Kidney glomerular epithelial cell (primary cell): ENCODE measurements at places on chromosomes 7 and 10.

DNA sequence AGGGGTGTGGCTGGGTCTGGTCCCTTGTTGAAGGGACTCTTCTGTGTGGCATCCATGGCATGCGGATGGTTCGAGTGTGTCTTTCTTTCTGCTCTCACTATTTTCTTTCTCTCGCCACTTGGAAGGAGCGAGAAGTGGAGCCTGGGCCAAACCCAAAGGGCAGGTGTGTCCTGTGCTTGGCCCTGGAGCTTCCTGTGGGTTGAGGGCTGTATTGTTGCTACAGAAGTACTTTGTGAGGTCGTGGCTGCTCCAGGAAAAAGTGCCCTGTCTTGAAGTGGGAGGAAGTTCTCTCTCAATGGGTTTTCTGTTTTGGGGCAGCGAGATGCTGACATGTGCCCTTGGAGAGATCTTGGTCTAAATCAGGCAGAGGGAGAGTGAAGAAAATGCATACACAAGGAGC, 72.0 kb downstream of the DOCK1 start:
- DNase-seq = no peak

DNA sequence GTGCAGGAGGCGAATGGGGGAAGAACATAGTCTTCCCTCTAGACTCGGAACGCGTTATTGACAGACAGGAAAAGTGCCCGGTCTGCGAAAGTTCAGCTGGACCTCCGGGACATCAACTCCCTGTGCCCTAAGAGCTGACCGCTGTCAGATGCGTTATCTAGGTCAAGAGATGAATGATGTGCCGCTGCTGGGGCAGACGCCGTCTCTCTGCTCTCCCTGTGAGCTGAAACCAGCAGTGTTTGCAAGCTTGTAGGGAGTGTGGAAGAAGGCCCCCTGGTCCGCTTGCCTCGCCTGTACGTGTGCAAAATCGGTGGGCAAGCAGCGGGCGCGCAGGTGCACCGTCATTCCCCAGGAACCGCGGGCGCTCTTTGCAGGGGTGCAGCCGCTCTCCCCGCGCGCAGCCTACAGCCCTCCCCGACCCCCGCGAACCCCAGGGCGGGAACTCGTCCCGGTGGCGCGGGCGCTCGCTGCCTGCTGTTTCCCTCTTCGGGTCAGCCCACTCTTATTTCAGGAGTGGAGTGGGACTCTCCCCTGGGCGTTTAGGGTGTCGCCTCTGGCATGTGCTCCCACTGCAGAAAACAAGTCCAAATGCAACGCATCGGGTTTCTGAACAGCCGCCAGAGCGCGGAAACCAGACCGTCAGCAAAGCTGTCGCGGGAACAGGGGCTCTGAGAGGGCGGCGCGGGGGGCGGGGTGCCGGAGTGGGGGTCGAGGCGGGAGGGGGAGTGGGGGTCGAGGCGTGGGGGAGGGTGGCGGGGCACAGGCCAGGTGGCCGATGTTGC, 1.8 kb upstream of the PFKFB3 start:
- peak; percentile 13 for DNase-seq

DNA sequence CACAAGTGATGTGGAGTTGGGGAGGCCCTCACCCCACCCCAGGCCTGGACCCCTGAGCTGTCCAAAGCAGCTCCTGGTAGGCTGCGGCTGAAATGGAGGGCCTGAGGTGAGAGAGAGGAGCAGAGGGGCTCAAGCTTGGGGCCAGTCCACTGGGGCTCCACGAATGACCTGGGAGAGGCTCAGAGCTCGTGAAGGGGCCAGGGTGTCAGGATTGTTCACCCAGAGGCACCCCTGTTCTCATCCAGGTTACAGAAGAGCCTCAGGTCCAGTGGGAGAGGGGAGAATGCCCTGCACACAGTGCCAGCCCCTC, 102.2 kb upstream of the RET start:
- DNase-seq = no peak

DNA sequence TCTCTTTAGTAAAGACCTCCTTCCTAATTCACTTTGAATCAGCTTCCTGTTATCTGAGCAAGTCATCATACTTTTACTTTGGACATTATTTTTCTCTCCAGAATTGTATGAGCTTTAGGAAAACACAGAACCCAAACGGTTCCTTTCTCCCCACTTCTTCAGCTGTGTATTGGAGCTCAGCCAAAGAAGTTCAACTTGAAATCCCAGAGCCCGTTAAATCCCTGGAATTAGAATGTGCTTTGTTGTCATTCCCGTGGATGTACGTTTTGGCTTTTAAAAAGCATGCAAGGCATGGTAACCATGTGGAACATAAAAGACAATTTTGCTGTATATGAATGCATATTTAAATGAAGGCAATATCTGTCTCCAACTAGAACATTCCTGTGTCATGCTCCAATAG, 46.6 kb downstream of the AGMO start:
- DNase-seq = no peak

- DNase-seq = no peak
Measured at GRCh38 chr7:75875113-75876080, 3.4 kb upstream of the RHBDD2 start.

DNA sequence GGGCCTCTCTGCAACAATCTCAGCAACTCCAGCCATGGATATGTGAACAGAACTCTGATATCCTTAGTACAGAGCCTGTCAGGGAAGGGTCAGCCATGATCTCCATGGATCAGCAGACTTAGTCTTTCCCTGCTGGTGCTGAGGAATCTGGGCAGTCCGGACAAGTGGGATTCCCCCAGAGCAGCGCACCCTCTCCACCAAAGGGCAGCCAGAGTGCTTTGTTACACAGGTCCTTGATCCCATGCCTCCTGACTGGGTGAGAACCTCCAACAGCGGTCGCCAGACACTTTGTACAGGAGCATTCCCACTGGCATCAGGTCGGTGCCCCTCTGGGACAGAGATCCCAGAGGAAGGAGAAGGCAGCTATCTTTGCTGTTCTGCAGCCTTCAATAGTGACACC, 38.9 kb downstream of the TPK1 start:
- DNase-seq = no peak

GRCh38 chr7:142873281-142873784, 12.2 kb downstream of the TRPV6 start:
- DNase-seq = no peak

GRCh38 chr10:45253183-45253914, 62.1 kb downstream of the OR13A1 start:
- no peak for DNase-seq

DNA sequence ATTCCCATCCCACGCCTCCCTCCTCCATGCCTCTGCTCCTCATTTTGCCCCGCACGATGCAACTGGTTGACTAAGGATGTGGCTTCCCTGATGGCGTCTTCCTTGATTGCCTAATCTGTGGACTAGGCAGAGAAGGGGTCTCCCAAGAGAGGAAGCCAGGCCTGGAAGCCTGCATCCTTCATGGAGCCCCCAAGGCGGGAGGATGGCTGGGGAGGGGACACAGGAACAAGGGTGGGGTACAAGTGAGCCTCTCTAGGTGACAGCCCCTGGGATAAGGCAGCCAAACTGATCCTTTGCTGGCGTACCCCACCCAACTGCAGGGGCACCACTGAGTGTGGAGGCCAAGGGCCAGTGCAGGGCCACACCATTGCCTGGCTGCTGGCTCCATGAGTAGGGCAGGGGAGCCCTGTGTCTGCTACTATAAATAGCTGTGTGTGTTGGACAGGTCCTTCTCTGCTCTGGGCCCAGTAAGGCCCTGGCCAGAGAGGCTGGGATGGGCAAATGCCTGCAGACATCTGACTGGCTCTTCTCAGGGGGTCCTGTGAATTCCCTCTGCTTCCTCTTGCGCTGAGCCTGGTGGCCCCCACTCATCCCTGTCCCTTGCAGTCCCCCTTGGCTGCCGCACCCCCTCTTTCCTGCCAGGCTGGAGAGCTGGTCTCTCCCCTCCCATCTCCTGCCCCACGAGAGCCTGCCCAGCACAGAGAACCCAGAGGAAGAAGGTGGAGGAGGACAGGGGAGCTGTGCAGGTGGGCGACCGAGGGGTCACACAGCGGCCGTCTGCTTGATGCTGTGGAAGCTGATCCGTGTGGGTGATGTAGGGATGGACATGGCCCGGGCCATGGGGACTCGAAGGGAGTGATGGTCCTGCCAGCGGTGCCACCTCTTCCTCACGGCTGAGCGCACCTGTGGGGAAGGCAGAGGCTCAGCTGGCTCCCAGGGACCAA, 29.3 kb downstream of the CRHR2 start:
- no peak for DNase-seq

- DNase-seq = no peak
Measured at GRCh38 chr7:6432781-6433180, 15.0 kb downstream of the DAGLB start.

DNA sequence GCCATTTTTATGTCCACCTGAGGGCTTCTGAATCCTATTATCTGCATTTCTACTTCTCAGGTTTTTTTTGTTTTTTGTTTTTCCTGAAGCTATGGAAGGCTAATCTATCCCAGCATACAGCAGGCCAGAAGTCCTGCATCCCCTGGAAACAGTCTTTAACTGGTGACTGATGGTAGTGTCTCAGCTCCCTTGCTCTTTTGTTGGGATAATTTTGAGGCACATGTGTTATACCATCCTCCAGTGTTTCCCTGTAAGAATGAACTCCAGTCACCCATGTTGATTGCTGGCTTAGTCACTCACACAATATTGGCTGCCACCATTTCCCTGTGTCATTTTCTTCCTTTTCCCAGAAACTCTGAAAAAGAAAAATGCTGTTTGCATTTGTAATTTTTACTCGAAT, 1094.0 kb upstream of the LRRN3 start:
- no peak for DNase-seq

DNA sequence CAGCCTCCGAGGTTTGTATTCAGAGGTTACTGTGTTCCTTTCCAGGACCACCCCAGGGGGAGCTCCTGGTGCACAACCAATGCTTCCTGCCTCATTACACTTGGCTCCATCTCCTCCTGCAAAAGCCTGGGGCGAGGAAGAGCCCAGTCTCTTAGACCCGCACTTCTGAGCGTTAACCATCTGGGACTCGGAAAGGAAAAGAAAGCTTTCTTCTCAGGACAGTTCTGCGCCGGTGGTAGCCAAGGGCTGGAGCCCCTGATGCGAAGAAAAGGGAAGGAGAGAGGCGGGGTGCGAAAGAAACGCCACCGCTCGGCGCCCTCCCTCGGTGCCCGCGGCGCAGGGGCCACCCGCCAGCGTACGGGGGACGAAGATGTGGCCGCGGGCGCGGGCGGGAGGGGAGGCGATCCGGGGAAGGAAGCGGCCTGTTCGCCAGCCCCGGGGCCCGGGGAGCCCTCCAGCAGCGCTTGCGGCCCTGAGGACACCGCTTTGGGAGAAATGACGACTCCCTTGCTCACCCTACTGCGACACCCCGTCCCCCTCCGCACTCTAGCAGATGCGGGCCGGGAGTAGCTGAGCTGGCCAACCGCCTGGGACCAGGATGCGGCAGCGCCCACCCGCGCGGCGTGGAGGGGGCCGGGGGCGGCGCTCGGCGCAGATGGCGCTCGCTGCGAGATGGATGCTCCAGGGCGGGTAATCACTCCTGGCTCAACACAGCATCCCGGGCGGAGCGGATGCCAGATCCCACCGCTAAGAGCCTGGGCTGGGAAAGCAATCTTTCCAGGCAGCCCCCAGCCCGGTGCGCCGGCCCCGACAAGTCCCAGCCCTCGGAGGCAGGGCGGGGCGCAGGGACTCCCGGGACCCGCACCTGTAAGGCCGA, 1.3 kb downstream of the NRCAM start:
- DNase-seq = no peak

DNA sequence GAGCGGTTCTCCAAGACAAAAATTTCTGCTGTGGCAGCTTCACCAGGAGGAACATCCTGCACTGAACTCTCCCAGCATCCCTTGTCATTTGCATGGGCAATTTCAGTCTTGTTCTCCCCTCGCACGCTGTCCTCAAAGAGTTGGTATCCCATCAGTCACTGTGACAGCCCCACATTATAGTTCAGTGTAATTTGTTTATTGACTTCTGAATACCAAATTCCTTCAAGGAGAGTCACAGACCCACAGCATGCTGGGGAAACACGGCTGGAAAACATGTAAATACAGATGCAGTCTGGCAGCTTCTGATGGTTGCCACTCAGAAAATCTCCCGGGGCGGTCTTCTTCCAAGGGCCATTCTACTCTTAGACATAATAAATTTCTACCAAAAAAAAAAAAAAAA, 151.0 kb upstream of the NEBL start:
- no peak for DNase-seq

DNA sequence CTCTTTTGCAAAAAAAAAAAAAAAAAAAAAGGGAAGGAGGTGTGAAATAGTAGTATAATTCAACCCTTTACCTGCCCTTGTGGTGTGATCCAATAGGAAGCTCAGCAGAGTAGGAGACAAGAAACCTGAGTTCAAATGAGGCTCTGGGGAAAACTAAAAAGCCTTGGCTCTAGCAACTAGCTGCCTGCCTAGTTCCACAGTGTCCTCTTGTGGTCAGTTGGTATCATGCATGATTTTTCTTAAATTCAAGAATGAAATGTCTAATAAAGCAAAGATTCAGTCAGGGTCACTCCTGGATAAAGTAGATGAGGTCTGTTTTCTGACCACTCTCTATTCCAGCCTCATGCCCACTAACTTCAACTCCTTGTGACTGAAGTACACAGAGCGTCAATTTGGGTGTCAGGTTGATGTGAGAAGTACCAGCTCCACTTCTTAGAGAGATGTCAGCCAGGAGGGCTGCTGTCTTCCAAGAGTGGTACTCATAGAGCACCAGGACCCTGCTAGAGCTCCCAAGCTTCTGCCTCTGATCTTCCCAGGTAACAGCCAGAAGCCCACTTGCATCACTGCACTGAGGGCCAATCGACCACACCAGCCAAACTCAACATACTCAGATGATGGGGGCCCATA, 10.5 kb downstream of the LSM5 start:
- DNase-seq = peak; percentile 68

DNA sequence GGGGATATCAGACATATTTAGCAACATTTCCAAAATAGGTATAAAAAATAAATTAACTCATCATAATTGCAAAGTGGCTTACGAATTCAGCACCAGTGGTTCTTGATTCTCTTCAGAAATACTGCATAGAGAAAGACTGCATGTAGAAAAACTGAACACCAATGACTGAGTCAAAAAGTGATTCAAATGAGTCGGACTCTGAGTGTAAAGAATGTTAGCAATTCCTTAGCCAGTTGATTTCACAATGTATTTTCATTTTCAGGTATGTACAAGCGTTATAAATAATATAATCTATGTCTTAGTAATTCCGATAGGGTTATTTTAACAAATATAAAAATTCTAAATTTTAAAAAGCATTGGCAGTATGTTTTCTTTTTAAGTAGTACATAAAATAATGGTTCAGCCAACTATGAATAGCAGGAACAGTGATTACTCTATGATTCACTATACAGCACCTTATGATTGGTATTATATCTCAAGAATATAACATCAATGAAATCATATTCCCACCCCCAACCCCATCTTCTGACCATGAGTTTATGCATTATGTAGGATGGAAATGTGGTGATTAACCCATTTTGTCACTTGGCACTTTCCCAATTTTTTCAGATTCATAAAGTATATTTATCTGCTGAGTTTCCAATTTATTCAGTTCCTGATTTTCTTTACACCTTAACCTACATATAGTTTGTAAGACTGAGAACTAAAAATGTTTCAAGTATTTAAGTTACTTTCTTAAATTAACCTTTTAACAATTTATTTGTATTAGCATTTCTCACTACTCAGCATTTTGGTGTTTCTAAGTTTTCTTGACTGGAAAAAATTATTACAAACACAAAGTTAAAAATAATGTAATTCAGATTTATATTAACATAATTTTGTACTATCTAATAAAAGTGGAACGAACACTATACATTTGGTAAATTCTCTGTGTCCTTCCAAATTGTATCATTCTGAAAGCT, 33.9 kb downstream of the DNAJC1 start:
- DNase-seq = no peak

- peak; percentile 34 for DNase-seq
Measured at GRCh38 chr10:20100171-20100570, 283.9 kb downstream of the PLXDC2 start.

- DNase-seq = no peak
Measured at GRCh38 chr7:15932318-15932717, 245.8 kb upstream of the MEOX2 start.
